ENCODE measurements at places on chromosomes 2 and 18. TPM values are rescaled to one million over a fixed set of nuclear protein-coding genes. Genes with fewer than 3 reads are reported as not detected.
A peak's percentile ranks its signal among the peaks of the same experiment; 100 is the strongest.

DNA sequence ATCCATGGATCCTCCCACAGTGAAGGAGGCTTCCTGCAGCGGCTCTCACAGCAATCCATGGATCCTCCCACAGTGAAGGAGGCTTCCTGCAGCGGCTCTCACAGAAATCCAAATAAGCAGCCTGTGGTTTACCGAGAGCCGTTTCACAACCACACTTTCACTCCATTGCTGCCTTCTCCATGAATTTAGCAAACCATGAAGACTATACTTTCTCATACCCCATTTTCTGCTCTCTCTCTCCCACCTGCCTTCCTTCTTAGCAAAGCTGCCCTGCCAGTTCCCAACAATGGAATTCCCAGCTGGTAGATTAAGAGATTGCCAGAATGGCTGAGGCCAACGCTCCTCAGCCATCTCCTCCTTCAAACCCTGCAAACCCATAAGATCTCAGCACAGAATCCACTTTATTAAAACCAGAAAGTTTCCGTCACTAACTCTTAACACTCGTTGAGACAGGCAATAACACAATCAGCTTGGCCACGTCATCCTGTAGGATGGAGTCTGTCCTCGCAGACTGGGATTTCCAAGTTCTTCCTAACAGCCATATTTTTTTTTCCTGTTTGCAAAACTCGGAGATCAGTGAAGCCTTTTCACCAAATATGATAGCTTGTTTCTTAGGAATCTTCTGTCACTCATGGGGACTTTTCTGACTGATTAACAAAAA is 162.2 kb downstream of the PXDN start:
- DNase-seq = no peak

DNA sequence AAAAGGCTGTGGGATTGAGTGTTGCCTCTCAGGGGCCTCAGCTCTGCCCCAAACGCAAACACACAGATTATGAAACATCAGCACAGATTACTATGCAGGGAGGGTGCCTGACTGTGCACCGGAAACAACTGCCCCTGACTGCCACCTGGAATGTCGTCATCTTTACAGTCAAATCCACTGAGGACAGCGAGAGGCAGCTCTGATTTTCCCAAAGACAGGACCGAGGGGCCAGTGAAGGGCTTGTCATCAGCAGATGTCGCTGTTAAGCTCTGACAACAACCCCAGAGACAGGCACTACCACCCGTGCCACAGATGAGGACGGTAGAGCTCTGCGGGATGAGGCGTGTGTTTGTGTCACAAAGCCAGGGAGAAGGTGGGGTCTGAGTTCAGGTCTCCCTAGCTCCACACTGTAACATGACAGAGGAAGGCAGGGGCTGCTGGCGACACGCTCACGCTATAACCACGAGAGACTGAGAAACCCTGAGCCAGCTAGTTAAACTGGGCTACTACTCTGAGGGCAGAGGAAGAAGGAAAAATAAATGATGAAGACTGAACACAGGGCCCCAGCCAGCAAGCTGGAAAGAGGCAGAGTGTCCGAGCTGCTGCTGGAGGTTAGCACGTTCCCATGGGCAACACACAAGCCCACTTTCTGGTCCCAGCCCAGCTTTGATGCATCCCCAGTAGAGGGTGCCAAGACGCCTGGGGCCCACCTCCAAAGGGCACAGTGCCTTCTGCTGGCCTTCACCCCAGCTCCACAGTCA is 47.0 kb downstream of the PARD6G start:
- DNase-seq = peak; percentile 17

Gene ABCG8
- not detected for polyA plus RNA-seq

DNA sequence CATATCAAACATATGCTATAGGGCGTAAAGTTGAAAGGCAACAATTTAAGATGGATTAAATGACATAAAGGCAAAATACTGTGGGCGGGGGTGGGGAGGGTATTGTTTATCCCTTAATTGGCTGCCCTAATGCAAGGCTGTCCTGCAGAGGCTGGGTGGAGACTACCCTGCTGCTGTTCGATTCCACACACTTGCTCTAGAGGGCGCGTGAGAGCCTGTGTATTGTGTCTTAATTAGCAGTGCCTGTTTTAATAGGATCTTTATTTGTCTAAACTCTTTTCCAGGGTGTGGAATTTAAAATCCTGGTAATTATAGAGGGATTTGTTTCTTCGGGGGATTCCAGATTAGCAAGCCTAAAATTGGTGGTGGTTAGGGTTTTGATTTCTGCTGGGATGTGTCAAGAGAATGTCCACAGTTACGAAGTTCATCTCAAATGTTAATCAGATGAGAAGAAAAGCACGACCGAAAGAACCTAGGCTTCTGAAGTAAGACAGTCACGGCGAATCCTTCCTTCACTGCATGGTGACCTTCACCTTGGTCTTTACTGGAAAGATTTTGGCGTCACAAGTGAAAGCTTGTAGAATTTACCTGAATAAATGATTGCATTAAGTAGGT is 103.5 kb upstream of the MAP3K20 start:
- DNase-seq = peak; percentile 48

DNA sequence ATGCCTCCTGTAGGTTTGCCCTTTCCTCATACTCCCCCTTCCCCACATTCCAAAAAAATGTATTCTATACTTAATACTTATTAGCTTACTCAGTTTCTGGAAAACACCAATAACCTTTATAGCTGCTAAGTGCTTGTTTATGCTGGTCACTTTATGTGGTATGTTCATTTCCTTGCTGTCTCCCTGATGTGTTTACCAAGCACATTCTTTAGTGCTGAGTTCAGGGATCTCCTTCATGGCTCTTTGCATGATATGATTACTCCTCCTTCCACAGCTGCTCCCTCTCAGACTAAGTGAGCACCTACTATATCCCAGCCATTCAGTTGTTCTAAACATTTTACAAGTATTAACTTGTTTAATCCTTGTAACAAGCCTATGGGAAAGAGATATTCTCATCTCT is 698.3 kb upstream of the FANCL start:
- peak; percentile 90 for DNase-seq

Gene RPRM
- not detected for polyA plus RNA-seq

Gene SPP2
- polyA plus RNA-seq = not detected

GRCh38 chr2:12318427-12319057 is 398.2 kb upstream of the TRIB2 start:
- DNase-seq = peak; percentile 52

DNA sequence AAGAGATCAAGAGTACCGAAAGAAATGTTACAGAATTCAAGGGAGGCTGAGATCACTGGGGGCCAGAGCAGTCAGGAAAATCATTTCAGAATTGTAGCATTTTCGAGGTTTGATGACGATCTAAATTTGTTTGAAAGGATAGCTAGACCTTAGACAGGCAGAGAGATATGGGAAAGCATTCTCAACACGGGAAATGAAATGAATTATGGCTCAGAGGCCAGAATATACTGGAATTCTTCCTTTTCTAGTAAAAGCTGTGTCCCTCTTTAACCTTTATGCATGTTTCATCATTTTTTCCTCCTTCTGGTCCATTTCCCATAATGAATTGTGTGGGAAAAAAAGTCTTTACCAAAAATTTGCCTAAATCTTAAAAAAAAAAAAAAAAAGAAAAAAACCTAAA is 78.8 kb downstream of the NABP1 start:
- DNase-seq = no peak

DNA sequence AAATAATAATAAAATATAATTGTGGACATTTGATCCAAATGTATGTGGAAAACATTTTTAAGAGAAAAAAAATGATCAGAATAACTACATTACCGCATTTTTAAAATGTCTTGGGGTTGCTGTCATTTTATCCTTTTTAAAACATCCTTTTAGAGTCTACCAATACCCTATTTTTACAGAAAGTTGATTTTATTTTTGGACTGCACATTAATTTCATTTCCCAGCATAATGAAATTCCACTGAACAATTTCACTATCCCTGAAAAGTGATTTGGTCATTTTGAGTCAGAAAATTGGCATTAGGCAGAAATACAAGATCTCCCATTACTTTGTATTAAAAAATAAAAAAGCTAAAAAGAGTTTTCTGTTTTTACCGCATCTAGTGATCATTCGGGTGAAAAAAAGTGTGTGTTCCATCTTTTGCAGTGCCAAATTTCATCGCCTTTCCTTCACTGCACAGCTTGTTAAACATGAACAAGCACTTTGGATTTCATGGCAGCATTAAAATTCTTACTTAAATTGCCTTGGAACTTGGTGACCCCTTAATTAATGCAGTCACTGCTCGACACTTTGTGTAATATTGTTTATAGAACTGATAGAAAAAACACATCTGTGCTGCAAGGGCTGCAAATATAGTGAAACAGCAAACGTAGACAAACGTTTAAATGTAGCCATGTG is 611.7 kb downstream of the TSN start:
- no peak for DNase-seq

- DNase-seq = no peak
Observed at GRCh38 chr2:5474716-5475115, 217.5 kb upstream of the SOX11 start.

DNA sequence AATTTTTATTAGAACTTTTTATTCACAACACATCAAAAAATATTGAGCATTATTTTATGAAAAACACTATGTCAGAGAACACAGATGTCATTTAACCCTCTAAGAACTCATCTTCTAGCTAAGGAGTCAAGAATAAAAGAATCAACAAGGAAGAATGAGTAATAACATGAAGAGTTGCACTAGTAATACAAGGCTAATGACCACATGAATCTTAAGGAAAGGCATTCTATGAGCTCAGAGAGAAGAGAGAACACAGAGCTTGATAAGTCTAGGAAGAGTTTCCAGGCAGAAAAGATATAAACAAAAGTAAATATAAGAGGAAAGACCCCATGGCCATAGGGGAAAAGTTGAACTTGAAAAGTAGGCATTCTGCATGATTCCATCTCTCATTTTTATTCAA is 166.5 kb downstream of the MAIP1 start:
- peak; percentile 69 for DNase-seq

GRCh38 chr2:213285404-213285803 is 1.1 kb downstream of the SPAG16 start:
- DNase-seq = no peak

DNA sequence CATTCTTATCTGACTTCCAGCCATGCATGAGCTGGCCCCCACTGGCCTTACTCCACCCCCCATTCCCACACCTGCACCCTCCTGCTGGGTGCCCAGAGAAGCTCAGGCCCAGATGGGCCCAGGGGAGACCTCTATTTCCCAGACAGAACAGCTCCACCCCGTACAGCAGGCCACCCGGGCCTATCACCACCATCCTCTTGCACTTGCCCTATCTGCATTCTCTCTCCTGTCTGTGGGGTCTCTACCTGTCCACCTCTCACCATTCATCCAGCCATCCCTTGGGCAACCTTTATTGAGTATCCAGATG is 25.3 kb upstream of the TNS1 start:
- DNase-seq = no peak

DNA sequence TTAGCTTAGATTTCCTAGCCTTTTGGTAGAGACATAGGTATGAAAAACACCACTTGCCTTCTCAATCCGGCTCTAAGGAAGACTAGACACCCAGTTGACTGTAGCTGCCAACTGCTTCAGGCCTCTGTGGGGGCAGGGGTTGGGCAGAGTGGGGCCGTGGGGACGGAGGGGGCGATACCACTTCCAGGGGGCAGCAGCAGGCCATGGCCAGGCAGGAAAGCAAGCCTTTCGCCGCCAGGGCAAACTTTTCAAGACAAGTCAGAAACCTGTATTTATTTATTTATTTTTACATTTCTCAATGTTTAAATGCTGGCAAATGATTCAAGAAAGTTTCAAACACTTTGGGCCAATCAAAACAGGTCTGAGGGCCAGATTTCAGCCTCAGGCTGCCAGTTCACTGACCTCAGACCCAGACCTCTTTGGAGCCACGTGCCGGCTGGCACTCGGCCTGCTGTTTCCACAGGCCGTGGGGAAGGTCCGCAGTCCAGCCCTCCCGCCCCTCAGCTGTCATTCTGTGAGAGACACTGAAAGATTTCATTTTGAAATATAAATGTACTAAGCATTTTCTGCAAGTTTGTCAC is 63.8 kb downstream of the MEX3C start:
- no peak for DNase-seq

- DNase-seq = peak; percentile 52
Observed at GRCh38 chr18:2411381-2411960, 159.8 kb downstream of the METTL4 start.

Gene RAB17
- polyA plus RNA-seq = 0.41 TPM

DNA sequence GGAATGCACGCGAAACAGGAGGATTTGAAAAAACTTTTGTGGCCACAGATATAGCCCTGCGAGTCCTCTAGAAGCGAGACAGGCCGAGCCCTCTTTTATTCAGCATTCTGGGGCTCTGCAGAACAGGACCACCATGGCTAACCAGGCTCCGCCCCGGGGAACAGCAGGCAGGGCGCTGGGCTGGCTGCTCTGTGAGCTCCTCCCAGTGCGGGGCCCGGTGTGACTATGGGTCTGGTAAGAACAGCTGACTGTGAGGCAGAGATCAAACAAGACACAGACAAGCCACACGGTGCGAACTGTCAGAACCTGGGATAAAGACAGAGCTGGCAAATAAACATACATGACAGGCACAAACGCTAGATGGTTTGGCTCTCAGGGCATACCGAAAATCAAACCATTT is 15.5 kb downstream of the PXDN start:
- DNase-seq = peak; percentile 62

GRCh38 chr2:19801367-19802080 is 100.3 kb downstream of the TTC32 start:
- peak; percentile 98 for DNase-seq

Gene KCNE4
- 6.8 TPM for polyA plus RNA-seq

- no peak for DNase-seq
Observed at GRCh38 chr2:127011231-127011661, 95.7 kb downstream of the BIN1 start.

- DNase-seq = no peak
Observed at GRCh38 chr18:54777989-54778388, 50.3 kb upstream of the RAB27B start.

Gene PDE6D
- polyA plus RNA-seq = 24.3 TPM

GRCh38 chr18:2376707-2377106 is 194.6 kb downstream of the METTL4 start:
- DNase-seq = no peak

Gene CCDC88A
- polyA plus RNA-seq = 15.6 TPM
